ENCODE measurements at places on chromosomes 2 and 18.

DNA sequence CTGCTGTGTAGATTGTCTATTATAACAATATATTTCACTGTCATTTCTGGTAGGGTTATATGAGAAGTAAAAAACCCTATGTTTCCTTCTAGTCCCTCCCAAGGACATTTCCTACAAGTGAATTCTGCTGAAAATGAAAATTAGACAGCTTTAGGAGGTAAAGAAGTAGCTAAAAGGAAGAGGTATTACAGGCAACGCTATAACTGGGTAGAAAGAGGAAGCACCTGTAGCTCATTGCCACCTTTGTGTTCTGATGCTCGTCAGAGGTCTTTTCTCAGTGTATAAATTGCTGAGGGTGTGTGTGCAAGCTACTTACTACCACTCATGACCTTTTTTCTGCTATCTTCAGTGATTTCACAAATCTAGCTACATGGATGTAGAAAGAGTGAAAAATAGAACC lies 1.4 kb downstream of the DNAJC10 start:
- no peak for DNase-seq

DNA sequence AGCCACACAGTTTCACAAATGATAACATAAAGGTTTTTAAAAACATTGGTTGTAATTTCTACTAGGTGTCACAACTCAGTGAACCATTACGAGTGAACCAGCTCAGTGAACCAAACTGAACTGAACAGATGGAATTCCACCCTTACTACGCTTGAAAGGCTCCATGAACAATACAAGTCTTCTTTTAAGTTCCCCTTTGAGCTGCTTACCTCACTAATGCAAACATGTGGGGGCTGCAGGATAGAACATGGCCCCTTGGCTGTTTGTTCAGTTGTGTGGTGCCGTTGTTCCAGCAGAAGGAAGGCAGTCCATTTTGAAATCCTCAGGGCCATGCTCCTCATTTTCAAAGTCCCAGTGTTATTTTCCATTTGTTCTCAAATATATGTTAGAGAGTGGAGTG lies 30.7 kb upstream of the KLHL14 start:
- DNase-seq, result peak; percentile 75

DNA sequence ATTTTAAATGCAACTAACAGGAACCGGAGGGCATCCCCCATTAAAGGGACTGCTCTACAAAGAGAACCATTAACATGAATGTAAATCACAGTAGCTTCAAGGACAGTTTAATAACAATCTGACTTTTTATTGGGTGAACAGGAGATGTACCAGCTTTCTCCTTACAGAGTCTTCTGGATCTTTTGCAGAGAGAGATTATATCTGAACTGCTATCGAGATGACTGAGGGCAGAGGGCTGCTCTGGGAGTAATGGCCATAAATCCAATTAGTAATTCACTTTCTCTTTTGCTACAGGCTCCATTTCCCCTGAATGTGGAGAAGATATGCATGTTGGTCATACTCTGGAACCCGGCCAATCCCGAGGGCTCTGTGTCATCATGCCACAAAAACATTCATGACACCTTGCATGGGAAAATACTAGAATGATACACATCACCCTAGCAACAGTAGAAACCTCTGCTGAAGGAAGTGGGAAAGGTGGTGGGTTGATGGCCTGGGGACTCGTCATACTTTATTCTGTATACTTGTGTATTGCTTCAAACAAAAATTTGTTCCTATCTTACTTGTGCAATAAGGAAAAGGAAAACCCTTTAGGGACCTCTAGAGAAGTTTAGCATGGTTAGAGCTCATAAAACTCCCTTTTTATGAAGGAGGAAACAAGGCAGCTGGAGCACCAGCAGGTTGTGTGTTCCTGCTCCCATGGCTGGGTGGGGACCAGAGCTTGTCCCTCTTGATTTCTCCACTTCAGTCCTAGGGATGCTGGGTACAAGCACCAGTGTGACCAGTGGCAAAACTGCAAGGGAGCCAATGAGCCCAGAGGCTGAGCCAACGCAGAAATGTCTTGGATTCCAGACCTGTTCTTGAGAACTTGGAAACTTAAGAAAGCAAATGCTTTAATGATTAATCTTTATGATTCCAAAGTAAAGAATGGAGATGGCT lies 26.0 kb downstream of the CTAGE1 start:
- no peak for DNase-seq

GRCh38 chr2:86015006-86015405 lies 90.7 kb downstream of the POLR1A start:
- no peak for DNase-seq

DNA sequence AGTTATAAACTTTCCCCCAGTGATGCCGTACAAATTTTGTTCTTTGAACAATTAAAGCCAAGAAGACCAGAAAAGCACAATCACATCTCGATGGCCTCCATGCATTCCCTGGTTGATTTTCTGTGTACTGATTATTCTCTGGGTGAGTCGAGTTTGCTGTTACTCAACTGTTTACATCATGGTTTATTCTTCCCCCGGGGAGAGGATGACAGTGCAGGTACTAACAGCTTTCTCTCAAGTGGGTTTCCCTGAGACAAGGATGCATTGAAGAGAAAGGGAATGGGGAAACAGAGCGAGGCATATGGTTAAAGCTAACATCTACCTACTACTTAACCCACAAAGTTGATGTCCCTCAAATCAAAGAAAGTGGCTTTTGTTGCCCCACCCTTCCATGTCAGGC lies 410.8 kb upstream of the FANCL start:
- DNase-seq, result no peak

- no peak for DNase-seq
These were observed 13.8 kb downstream of the FAM210A start for GRCh38 chr18:13712400-13713131.

- DNase-seq, result peak; percentile 65
These were observed 5.1 kb downstream of the SPTBN1 start for GRCh38 chr2:54461261-54461660.

- DNase-seq, result no peak
These were observed 102.2 kb upstream of the XPO1 start for GRCh38 chr2:61640406-61640805.

- DNase-seq, result no peak
These were observed 50.3 kb upstream of the TLK1 start for GRCh38 chr2:171210864-171211431.

DNA sequence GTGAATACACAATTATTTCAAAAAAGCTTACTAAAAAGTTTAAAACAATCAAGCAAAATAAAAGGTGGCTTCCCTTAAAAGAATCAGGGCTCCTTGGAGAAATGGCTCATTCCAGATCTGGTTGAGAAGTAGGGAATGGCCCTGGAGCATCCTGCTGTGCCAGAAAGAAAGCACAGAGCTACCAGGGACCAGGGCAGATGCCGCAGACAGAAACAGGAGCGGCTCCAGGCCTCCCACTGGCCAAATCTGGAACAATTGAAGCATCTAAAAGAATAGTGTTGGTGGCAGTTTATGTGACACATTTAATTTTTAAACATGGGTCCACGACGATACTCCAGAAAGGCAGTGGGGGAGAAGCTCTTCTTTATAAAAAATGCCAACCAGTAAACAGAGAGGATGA lies 75.5 kb downstream of the GBX2 start:
- DNase-seq, result no peak

DNA sequence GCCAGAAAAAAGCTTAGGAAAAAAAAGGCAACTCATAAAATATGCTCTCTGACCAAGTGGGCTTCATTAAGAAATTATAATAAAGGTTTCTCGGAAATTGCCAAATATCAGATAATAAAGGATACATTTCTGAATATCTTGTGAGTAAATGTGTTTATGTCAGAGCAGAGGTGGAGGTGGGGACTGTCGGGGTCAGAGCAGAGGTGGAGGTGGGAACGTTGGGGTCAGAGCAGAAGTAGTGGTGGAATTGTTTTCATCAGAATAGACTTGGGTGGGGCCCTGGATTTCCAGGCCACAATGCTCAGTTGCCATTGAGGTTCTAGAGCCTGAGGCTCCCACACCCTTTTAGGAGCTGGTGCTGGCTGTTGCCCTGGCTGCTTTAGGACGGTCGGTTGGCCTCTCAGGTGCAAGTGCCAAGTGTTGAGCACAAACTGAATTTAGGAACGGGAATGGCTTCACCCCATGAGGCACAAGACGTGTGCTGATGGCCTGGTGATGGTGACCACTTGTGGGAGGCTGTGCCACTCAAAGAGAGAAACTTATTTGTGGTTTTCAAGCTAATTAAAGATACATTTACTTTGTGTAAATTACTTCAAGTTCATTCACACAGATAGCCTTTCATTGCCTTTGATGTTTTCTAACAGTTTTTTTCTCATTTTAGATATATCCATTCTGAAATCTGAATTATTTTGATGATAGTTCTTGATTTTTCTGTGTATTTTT lies 131.5 kb downstream of the ATP9B start:
- DNase-seq, result no peak

DNA sequence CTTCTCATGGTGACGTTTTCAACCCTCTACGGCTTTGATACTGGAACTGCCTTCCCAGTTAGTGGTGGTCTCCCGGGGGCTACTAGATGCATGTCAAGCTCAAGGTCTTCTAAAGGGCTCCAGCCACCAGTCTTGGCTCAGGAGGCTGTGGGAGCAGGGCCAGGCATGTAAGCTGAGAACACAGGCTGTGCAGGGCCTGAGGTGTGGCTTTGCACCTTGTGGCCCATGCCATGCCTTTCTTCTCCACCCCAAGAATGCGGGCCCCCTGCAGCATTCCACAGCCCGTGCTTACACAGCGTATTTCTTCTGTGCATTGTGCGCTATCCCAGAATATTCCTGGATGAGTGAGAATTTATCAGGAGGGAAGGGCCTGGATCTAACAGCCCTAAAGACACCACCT lies 144.9 kb downstream of the SEPTIN10 start:
- DNase-seq, result no peak

DNA sequence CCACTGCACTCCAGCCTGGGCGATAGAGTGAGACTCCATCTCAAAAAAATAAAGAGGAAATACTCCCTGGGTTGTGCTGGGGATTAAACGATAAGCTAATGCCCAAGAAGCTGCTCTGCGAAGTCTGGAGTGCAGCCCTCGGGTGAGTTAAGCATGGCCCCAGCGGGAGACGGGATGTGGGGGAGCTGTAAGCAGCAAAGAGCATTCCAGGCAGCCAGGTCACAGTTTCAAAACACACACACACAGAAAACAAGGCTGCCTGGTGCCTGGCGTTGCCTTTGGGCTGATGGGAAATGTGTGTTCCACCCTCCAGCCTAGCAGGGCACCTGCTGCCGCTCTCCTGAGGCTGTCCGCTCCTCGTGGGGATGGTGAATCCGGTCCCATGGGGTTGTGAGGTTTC lies 24.1 kb downstream of the ODC1 start:
- no peak for DNase-seq

GRCh38 chr18:2948038-2948437 lies 64.9 kb downstream of the LPIN2 start:
- peak; percentile 26 for DNase-seq

DNA sequence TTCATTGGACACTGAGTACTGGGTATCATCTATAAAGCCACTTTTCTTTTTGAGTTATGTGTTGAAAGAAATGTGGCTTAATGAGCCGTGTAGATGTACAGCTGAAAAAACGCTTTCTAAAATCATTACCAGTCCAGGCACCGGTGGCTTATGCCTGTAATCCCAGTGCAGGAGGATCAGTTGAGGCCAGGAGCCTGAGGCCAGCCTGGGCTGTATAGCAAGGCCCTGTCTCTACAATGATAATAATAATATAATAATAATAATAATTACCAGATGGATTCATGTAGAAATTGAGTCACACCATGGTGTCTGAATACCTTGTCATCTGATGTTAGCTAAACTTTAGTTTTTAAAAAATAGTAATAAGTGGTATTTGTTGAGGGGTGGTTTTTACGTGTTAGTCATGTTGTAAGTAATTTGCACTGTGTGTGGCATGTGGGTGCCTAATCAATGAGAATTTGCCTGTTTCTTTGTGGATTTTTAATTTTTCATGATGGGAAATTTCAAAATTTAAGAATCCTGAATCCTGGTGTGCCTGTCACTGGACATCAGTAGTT lies 30.1 kb downstream of the NCK2 start:
- no peak for DNase-seq

DNA sequence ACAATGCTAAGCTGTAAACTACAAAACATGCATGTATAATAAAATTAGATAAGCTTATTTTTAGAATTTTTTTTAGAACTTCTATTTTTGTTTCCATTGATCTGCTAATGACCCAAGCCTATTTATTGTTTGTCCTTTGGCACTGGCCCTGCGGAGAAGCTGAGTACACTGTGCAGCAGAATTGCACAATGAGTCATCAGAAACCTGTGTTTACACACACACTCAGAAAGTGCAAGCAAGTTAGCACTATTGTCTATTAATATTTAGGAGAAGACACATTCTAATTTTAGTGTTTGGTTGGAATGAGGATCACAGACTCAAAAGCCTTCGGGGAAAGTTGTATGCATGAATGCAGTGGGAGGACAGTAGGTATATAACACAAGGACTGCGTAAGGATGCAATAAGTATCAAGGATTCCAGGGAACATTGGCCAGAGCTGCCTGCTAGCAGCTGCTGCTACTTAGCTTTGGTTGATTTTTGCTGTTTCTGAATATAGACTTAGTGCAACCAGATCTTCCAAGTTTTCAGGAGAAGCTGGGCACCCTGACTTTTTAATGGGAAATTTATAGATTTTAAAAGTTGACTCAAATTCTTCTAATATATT lies 128.2 kb downstream of the KCNH7 start:
- DNase-seq, result no peak

DNA sequence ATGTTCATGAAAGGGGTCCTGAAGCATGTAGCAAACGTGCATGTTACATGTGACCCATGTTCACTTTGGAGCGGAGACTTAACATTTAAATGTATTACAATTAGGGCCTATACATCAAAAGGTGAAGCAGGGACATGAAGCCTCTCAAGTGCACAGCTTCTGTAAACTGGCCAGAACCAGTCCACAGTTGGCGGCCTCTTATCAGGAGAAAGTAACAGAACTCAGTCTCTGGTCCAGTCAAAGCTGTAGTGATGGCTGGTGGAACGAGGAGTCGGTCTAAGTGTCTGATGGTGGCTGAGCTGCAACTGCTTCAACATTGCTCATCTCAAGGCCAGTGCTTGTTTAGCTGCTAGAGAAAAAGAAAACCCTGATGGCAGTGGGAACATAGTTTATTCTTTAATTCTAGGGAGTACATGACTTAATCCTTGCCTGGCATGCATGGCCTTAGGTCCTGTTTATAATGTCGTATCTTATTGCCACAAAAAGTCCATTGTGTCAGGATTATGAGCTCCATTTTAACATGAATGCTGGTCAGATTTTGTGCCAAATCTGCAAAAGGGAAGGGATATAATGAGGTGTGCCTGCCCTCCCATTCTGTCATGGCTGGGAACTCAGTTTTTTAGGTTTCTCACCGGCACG lies 22.2 kb upstream of the YES1 start:
- DNase-seq, result no peak

- no peak for DNase-seq
These were observed 65.2 kb upstream of the RNF152 start for GRCh38 chr18:61957801-61958516.

DNA sequence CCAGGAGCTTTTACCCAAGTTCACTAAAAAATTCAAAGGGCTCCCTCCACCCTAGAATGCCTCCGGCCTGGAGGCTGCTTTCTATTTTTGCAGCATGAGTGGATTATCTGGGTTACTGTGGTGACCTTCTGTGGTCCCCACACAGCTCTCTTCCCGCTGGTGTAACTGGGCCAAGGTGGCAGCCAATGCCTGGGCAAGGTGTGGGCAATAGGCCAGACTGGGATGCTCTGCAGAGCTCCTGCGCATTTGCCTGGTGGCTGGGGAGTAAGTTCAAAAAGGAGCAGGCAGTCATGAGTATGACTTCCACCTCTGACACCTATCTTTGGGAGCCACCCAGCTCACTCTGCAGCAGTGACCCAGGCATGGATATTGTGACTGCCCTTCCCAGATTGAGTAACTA lies 130.5 kb upstream of the SPRED2 start:
- no peak for DNase-seq

GRCh38 chr2:228533156-228533555 lies 351.7 kb upstream of the SPHKAP start:
- no peak for DNase-seq

- DNase-seq, result no peak
These were observed 72.0 kb upstream of the MRPS9 start for GRCh38 chr2:104965900-104966299.

All from NCI-H2171 (cell line).